ENCODE measurements at places on chromosomes 6 and 20.

GRCh38 chr20:41361757-41362747, 4.6 kb downstream of the EMILIN3 start:
- no peak for DNase-seq

GRCh38 chr20:51276296-51276695, 253.4 kb upstream of the KCNG1 start:
- DNase-seq, result no peak

- no peak for DNase-seq
These were observed 13.6 kb downstream of the RIPOR2 start for GRCh38 chr6:24922170-24922569.

GRCh38 chr20:44098256-44098630, 88.7 kb downstream of the JPH2 start:
- DNase-seq, result no peak

DNA sequence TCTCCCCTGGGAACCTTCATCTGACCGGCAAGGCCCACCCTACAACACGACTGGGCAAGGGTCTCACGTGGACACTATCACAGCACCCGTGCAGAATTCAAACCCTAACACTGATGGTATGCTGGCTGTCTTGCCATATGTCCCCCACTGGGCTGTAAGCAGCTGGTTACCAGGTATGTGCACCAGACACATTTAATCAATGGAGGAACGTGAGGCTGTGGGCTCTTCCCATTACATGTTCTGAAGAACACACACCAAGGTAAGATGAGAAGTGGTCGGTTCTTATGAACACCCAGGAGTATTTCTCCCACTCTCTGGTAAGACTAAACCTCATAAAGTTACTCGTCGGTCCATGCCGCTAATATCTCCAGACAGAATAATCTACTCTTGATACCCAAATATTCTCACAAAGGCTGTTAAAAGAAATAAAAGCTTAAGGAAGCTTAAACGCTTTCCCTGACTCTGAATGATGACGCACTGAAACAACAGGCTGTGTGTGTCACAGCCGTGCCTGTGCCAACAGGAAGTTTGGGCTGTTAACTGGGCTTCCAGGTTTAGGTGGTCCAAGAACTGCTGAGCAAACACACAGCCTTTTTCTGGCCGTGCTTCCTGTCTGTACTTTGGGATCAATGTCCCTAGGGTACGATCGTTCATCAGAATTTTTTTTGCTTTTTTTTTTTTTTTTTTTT, 75.3 kb downstream of the SLC23A2 start:
- DNase-seq, result no peak

GRCh38 chr6:34600796-34601195, 44.7 kb upstream of the SPDEF start:
- no peak for DNase-seq

DNA sequence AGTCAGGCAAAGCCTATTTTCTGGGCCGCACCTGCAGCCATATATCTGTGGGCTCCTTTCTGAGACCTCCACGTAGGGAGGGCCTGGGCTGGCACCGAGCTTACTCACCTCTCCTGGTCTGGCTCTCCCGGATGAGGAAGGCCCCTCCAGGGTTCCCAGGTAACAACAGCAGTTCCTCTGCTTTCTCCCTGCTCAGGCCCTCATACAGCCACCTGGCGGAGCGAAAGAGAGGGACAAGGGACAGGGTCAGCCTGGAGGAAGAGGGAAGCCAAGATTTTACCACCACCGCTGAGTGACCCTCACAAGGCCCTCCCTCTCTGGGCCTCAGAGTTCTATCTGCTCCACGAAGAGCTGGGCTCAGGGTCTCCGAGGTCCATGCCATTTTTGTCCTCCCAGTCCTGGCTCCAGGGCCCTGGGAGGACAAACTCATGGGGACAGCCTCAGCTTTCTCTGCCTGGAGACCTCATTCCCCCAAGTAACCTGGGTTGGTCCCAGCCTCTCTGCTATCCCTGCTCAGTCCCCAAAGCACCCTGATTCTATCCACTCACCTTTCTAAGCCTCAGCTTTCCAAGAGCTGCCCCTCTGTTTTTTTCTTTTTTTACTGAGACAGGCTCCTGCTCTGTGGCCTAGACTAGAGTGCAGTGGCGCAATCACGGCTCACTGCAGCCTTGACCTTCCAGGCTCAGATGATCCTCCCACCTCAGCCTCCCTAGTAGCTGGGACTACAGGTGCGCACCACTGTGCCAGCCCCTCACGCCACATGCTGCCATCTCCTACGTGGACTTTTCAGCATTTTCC, 13.3 kb downstream of the SLA2 start:
- DNase-seq, result no peak

GRCh38 chr6:82025271-82025670, 222.3 kb downstream of the IBTK start:
- DNase-seq, result no peak

DNA sequence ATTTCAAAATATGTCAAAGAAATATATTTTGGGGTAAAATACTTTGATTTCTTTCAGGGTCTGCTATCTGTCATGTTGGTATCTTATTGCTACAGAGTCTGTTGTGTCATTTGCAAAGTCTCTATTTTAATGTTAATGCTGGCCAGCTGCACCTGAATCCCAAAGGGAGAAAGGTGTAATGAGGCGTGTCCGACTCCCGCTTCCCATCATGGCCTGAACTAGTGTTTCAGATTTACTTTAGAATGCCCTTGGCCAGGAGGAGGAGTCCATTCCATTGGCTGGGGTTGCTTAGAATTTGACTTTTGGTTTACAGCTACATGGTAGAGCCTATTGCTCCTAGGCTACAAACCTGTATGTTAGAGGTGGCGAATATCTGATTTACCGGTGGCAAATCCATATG, 69.3 kb downstream of the FAM50B start:
- no peak for DNase-seq

- DNase-seq, result no peak
These were observed 848 bp downstream of the DACT2 start for GRCh38 chr6:168318579-168319278.

GRCh38 chr6:2449572-2449940, 204.2 kb upstream of the GMDS start:
- DNase-seq, result no peak

GRCh38 chr6:2545383-2546038, 205.2 kb downstream of the MYLK4 start:
- DNase-seq, result no peak

GRCh38 chr6:129661536-129662405, 48.2 kb downstream of the ARHGAP18 start:
- DNase-seq, result no peak

- DNase-seq, result no peak
These were observed 76.6 kb downstream of the CEBPB start for GRCh38 chr20:50267041-50267865.

- no peak for DNase-seq
These were observed 135.3 kb upstream of the BMP2 start for GRCh38 chr20:6632187-6632586.

DNA sequence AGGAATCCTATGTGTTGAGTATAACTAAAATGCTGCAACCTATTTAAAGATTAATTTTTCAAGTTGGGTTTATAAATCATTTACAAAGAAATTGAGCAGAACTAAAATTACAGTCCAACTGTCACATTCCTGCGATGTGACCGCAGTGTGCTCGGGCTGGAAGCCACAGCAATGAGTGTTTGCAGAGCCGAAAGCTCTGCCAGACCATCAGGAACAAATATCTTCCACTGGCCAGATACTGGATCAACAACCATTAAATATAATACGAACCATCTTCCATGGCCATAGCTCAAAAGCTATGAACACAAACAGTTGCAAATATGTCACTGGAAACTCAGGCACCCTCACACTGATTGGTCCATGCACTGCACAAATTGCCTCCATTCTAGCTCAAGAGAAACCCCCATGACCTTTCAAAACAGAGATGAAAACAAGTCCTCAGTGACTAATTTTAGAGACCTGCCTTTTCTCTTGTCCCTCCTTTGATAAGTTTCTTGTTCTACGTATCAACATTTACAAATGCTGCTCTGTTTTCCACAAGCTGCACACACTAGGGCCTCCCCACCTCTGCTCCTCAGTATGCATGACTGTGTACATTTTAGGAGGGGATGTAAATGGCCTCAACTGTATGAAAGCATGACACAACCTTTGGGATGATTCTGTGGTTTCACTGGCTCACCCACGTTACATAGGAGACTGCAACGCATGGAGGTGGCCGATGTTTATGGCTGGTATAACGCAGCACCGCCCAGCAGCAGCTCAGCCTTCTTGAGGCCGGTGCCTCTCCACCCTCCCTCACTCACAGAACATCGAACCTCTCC, 171.7 kb downstream of the WDR27 start:
- no peak for DNase-seq

DNA sequence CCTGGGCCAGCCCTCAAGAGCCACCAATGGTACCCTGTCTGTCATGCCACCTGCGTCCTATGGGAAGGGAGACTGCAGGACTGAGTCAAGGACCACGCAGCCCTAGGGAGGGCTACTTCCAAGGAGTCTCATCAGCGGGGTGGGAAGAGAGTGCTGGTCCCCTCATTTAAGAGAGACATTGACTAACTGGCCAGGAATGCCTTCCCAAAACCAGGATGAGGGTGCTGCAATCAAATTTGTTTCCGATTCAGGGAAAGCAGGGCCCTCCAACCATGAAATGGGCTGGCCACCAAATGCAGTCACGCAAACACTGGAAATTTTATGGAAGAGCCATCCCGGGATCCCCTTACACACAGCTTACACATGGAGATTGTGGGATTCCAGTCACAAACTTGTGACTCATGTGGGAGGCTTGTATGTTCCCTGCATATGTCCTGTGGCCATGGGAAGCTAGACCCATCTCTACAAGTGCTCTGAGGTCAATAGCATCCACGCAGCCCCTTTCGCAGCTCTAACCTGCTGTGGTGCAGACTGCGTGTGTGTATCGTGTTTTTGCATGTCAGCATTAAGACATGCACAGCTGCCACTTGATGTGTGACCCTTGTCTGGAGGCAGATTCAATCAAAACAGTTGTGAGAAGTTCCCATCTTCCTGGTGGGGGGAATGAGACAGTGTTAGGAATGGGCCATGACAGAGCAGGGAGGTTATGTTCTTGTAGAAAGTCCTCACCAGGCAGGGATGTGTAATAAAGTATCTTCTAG, 53.0 kb upstream of the CST7 start:
- no peak for DNase-seq

GRCh38 chr6:2229742-2230141, 15.7 kb downstream of the GMDS start:
- no peak for DNase-seq

GRCh38 chr6:111057074-111057752, 30.1 kb upstream of the SLC16A10 start:
- no peak for DNase-seq

- no peak for DNase-seq
These were observed 64.5 kb upstream of the HIVEP1 start for GRCh38 chr6:11947575-11947974.

- DNase-seq, result peak; percentile 69
These were observed 95.1 kb upstream of the FOXP4 start for GRCh38 chr6:41451039-41451438.

DNA sequence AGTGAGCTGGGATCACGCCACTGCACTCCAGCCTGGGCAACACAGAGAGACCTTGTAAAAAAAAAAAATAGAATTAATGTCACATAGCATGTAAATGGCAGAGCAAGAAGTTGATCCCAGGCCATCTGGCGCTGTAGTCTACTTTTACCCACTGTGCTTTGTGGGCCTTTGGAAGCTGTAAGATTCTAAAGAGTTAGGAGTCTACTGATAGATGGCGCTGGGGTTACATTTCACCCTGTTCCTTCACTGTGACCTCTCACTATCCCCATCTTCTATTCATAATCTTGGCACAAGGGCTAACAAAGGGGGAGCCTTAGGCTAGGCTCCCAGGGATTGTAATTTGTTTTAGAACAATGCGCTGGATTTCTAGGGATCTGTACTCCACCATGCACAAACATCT, 24.4 kb downstream of the SIRPD start:
- DNase-seq, result no peak

GRCh38 chr20:39155971-39156370, 193.8 kb downstream of the DHX35 start:
- no peak for DNase-seq

GRCh38 chr6:152176268-152176667, 368.8 kb downstream of the ESR1 start:
- DNase-seq, result no peak

DNA sequence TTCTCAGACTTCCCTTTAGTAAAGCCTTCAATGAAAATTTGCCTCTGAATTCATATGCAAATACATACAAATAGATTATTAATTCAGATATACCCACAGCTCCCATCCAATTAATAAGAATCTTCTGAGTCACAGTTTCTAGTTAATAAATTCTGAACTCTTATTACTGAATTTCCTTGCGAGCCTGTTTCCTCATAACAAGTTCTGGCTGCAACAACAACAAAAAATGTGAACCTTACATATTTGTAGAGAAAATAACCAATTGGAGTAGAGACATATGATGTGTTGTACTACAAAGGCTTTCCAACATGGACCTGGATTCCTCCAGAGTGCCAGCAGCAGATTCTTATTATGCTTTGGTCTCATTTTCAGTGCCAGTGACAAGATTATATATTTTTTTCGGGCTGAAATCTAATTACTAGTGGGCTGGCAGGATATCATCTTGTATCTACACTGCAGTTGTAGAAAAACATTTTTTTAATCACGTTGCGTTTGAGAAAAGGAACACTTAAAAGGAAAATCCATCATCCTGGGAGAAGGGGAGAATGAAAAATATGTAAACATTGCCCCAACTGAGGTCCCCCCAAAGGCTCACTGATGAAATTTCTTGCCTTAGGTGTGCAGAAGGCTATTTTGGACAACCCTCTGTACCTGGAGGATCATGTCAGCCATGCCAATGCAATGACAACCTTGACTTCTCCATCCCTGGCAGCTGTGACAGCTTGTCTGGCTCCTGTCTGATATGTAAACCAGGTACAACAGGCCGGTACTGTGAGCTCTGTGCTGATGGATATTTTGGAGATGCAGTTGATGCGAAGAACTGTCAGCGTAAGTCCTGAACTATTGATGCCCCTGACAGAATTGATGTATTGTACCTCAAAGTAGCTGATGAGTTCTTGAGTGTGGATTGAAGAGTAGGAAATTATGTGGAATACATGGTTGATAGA, 404.6 kb downstream of the LAMA2 start:
- DNase-seq, result no peak

DNA sequence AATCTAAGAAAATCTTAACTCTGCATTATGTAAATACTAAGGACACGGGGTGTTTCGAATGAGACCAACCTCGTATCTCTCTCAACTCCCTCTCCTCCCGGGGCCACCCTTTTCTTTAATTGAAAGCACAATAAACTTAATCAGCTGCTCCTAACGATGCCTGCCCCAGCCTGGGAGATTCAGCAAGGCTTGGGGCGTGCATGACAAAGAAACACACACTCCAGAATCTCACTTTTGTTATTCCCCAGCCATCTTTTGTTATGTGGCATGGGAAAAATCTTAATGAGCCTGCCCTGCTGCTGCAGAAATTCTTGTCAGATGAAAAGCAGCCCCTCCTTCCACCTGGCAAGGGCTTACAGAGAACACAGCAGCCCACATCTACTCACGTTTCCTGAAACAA, 117.4 kb downstream of the TTLL2 start:
- no peak for DNase-seq

- DNase-seq, result no peak
These were observed 32.7 kb upstream of the MCM3 start for GRCh38 chr6:52317211-52317610.

- no peak for DNase-seq
These were observed 14.1 kb upstream of the EMILIN3 start for GRCh38 chr20:41380551-41381193.

- DNase-seq, result no peak
These were observed 4.3 kb downstream of the SMIM26 start for GRCh38 chr20:18571578-18571977.

GRCh38 chr20:60009318-60009717, 51.1 kb downstream of the CDH26 start:
- DNase-seq, result no peak

Data from glutamatergic neuron (in vitro differentiated cells).